ENCODE measurements at places on chromosomes 6 and 20.
A peak's percentile ranks its signal among the peaks of the same experiment; 100 is the strongest.

- no peak for DNase-seq
Measured at GRCh38 chr6:29938746-29939508, 3.4 kb upstream of the HLA-A start.

- DNase-seq: no peak
Measured at GRCh38 chr20:63132131-63132714, 83.7 kb downstream of the YTHDF1 start.

- no peak for DNase-seq
Measured at GRCh38 chr20:61546641-61547040, 294.6 kb downstream of the CDH4 start.

DNA sequence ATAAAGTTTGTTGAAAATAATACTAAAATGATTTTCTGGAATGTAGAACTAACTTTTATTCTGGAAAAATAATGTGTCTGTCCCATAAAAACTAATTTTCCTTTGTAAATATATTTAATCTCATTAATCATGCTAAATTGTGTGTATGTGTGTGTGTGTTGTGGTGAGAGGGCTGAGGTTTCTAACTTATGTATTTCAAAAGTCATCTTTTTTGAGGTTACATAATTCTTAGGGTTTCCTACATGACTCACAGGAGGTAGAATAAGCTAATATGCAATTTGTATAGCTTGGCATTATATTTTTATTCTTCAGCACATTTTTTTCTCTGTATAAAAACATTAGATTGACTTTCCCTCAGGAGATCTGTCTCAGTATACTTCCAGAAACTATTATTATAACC is 64.1 kb upstream of the CLVS2 start:
- no peak for DNase-seq

DNA sequence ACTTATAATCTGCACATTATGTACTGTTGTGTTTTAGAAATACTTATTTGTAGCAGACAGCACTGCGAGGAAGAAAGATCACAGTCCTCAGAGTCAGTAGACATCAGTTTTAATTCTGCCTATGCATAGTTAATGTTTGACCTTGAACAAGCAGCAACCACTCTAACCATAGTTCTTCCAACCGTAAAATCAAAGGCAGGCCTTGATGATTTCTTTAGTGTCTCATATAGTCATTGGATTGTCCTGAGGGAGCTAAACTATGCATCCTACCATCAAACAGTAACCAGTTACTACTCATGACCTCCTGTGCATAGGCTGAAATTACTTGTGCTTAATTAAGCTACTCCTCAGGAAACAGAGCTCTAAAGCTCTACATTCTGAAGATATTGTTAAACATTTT is 294.8 kb upstream of the STXBP5 start:
- DNase-seq: no peak

DNA sequence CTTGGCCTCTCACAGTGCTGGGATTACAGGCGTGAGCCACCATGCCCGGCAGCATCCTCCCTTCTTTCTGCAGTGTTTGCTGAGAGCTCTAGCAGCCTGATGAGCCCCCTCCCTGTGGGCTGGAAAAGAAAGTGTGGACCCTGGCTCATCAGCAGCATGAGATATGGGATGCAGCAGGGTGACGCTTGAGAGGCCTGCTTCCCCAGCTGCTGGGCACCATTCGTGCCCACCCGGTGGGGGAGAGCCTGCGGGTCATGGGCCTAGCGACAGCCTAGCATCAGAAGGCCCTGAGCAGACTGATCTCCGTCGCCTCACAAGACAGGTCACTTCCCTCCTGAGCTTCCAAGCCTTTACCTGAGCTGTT is 16.0 kb upstream of the CCDC167 start:
- no peak for DNase-seq

DNA sequence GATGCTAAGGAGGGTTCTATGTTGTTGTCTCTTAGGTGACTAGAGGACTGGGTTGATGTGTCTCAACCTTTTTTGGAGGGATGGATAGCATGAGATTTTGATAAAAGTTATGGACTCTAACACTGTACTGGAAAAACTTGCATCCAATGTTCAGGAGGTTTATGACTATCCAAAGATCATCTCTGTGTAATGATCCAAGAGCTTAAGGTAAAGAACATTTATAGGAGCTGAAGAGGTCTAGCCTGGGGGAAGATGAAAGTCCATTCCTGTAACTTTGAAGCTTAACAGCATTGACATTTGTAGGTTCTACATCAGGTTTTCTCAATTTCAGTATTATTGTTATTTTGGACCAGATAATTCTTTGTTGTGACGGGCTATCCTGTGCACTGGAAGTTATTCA is 48.9 kb downstream of the ESF1 start:
- DNase-seq: no peak

DNA sequence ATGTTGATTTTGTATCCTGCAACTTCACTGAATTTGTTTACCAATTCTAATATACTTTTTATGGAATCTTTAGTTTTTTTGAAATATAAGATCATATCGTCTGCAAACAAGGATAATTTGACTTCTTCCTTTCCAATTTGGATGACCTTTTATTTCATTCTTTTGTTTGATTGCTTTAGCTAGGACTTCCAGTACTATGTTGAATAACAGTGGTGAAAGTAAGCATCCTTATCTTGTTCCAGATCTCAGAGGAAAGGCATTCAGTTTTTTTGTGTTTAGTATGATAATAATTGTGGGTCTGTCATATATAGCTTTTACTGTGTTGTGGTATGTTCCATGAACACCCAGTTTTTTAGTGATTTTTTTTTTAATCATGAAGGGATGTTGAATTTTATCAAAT is 75.7 kb downstream of the GCLC start:
- DNase-seq: no peak

- DNase-seq: no peak
Measured at GRCh38 chr6:33124947-33125346, 49.2 kb downstream of the HLA-DPB1 start.

DNA sequence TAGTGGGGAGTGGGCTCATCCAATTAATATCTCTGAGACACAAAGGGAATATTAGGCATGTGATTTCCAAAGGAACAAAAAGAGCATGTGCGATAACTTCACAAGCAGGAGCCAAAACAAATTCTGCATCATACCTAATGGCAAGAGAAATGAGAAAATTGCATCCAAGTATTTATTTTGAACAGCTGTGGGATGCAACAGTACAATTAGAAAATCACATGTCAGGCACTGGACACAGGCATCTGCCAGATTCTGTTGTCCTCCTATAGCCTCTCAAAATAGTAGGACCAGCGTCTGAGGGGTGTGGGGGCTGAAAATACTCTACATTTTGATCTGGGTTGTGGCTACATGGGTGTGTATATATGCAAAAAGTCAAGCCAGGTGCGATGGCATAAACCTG is 66.3 kb downstream of the EDN1 start:
- DNase-seq: no peak

- no peak for DNase-seq
Measured at GRCh38 chr20:52309181-52309580, 117.6 kb upstream of the ZFP64 start.

GRCh38 chr20:2693286-2694007 is 867 bp downstream of the EBF4 start:
- peak; percentile 11 for DNase-seq

GRCh38 chr6:11460837-11461661 is 76.5 kb upstream of the TMEM170B start:
- no peak for DNase-seq

- DNase-seq: no peak
Measured at GRCh38 chr20:20404633-20405032, 36.7 kb downstream of the INSM1 start.

DNA sequence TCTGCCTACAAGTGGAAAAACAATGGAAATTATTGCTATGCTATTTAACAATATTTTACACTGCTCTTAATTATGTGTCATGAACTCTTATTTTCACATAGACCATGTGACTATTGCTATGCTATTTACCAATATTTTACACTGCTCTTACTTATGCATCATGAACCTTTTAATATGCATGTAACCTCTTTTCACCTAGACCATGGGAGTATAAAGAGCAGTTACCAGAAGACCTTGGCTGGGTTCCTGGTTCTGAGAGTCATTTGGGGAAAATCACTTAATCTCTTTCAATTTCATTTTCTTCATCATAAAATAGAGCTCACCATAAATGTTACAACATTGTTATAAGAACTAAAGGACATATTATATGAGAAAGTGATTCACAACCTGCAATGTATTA is 223.8 kb upstream of the RNF217 start:
- DNase-seq: no peak

GRCh38 chr6:143195349-143195845 is 134.7 kb downstream of the AIG1 start:
- no peak for DNase-seq

DNA sequence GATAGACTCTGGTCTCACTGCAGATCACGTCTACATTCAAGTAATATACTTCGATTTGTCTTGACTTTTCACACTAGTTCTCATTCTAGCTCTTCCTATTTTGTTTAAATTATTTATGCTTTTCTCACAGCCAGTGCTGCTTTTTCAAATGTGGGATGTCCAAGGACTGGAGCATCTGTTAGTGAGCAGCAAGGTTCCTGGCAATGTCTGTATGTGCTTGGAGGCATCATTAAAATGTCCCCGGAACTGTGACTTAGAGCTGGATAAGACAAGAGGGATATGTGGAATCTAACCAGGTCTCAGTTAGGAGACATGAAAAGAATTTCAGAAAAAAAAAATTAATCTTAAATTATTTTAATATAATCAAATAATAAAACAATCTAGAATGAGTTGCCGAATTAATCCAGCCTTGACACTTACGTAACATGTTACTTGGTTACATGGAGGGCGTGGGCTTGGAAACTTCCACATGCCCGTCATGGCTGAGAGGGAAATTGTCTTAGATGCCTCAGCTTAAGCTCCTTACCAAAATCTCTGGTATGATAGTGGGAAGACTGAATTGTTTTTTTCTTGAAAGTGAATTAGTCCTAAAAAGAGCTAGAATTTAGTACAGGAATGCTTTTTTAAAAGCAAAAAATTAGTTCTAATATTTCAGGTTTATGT is 21.4 kb upstream of the CARMIL1 start:
- DNase-seq: no peak

- DNase-seq: no peak
Measured at GRCh38 chr6:40722553-40723258, 135.5 kb upstream of the LRFN2 start.

DNA sequence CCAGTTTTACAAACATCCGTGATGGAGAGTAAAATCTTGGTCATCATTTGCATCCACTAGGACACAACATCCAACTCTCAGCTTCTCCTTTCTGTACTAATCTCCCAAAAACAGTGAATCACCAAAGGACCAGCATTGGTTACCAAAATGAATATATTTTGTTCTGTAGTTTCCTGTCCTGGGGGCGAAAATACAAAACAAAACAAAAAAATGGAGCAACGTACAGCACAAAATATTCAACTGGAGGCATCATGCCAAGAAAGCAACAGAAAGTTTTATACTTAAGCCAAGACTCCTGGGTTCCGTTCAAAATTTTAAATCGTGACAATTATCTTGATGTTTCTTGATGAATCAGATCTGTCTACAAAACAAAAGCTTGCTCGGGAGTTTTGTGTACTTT is 126.6 kb upstream of the CCDC28A start:
- DNase-seq: no peak

DNA sequence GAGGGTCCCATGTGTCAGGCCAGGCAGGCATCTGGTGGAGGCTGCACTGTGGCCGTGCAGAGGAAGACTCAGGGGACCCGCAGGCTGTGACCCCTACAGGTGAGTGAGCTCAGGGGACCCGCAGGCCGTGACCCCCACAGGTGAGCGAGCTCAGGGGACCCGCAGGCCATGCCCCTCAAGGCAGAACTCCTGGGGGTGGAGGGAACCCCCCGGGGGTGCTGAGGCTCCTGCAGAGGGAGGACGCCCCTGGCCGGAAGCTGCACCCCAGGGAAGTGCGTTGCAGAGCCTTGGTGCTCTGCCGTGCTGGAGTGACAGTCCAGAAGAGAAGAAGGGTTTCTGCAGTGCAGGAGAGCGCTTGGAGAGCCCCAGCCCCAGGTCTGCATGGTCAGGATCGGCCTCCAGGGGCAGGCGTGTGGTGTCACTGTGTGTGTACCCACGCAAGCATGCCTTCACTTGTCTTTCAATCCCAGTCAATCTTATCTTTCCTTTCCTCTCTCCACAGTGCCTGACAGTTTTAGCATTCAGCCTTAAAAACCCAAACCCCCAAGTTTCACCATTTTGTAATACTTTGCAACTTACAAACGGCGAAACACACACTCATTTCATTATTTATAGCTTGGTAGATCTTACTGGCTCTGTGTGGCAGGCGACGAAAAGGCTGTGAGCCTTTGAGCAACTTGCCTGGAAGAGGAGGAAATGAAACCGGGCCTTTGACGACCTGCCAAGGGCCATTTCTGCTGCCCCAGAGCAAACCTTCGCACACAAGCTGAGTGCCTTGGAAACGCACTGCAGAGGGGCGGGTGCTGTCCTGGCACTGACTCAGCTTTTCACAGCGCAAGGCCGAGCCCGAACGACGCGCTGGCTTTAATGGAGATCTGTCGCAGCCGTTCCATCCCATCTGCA is 101.4 kb upstream of the AGPAT4 start:
- no peak for DNase-seq

GRCh38 chr6:101126501-101126900 is 245.4 kb upstream of the ASCC3 start:
- no peak for DNase-seq

DNA sequence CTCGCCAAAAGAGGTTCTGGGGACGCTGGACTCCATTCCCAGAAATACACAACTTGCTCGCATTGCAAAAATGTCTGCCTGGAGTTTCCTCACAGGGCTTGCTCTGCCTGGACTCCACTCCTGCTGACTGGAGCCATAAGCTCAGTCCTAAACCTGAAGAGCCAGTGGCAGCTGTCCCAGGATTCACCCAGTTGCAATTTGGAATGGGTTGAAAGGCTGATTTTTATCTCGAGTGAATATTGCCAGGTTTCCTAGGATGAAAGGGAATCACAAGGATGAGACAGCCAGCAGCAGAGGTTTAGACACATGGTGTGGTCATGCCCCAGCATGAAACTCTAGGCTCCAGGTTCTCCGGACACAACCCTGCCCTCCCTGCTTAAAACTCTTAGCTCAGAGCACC is 223.3 kb downstream of the BMP7 start:
- DNase-seq: no peak

- DNase-seq: no peak
Measured at GRCh38 chr6:166010136-166010960, 157.3 kb downstream of the TBXT start.

DNA sequence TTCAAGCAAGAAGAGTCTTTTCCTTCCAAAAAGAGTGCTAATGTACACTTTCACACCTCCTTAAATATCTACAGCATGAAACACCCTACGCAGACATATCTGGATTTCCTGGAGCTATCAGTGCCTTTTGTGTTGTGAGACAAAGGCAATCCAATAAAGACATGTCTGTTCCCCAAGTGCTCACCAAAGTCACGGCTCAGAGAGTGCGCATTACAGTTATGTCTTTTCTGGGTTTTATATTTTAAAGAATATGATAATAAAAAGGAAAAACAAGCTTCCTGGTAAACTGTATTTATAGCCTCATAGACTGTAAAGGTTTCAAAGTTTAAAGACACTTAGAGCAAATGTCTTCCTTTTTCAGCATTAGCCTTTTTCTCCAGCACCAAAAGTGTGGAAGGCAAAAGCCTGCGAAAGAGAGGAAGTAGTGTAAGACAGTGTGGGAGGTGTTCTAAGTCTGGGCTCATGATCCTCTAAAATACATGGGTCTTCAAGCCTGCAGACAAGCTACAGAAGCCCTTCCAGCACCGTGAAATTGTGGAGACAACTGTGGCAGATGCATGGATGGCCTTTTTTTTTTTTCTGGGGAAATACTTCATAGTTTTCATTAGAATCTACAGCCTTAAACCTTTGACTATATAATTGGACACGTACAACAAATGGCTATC is 135.0 kb upstream of the SLC35B3 start:
- no peak for DNase-seq

- no peak for DNase-seq
Measured at GRCh38 chr20:42474646-42475045, 715.1 kb downstream of the PTPRT start.
